GM12892 (cell line): ENCODE measurements at places on chromosomes 3 and 15.

- DNase-seq = no peak
Measured at GRCh38 chr3:32106929-32107362, 526 bp downstream of the GPD1L start.

GRCh38 chr3:140848666-140849065 lies 93.0 kb upstream of the SLC25A36 start:
- DNase-seq = no peak

DNA sequence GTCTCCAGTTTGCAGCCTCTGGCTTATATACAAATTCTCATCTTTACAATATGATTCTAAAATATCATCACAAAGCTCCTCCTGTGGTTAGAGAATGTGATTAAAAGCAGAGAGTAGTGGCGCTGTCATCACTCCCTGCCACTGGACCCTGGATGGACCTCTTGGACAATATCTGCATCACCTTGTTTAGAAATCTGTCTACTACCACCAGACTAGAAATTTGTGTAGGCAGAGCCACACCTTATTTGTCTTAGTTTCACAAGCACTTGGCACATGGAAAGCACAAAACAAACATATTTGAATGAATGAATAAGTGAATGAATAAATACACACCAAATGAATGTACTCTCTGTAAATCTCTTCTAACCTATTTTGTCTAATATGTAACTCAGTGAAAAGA lies 68.1 kb downstream of the IMPG2 start:
- DNase-seq = no peak

- no peak for DNase-seq
Measured at GRCh38 chr15:101723171-101723873, 951 bp downstream of the TARS3 start.
